Natural killer cell (primary cell): ENCODE measurements at places on chromosomes 7 and 10. TPM values are rescaled to one million over a fixed set of nuclear protein-coding genes. Genes with fewer than 3 reads are reported as not detected.

GRCh38 chr10:24313283-24313682 is 104.3 kb downstream of the KIAA1217 start:
- no peaks in the 10 kb centered on the region for H3K27me3 ChIP-seq
- DNase-seq, result no peak
- no peaks in the 10 kb centered on the region for H3K36me3 ChIP-seq
- H3K4me1 ChIP-seq, result no peaks in the 10 kb centered on the region

GRCh38 chr10:14674376-14675050 is 100.2 kb downstream of the FAM107B start:
- H3K27me3 ChIP-seq, result no peaks in the 10 kb centered on the region
- H3K4me1 ChIP-seq, result no peaks in the 10 kb centered on the region
- no peak for DNase-seq

Gene DPYSL4
- total RNA-seq, result 1.0 TPM

Gene PBLD
- 1.4 TPM for total RNA-seq

Gene TACR2
- total RNA-seq, result not detected

DNA sequence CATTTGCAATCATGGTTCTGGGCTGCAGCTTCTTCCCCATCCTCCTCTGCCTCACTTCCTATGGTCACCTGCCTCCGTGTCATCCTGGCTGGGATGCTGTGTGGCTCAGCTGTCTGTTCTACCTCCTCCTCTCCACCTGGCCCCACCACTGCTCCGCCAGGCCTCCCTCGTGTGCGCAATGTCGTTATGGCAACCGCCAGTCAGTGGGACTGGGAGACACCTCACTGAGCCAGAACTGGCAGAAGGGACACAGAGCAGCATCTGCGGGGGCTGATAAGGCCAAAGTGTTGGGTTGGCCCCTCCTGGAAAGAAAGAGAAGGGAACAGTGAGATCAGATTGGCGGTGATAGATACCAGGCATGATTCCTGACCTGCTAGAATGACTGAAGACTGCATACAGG is 527.5 kb downstream of the INHBA start:
- no peak overlapping the region for H3K4me3 ChIP-seq
- H3K4me1 ChIP-seq, result no peaks in the 10 kb centered on the region
- H3K27me3 ChIP-seq, result no peaks in the 10 kb centered on the region
